ENCODE measurements at places on chromosomes 12 and 14. TPM values are rescaled to one million over a fixed set of nuclear protein-coding genes. Genes with fewer than 3 reads are reported as not detected.

DNA sequence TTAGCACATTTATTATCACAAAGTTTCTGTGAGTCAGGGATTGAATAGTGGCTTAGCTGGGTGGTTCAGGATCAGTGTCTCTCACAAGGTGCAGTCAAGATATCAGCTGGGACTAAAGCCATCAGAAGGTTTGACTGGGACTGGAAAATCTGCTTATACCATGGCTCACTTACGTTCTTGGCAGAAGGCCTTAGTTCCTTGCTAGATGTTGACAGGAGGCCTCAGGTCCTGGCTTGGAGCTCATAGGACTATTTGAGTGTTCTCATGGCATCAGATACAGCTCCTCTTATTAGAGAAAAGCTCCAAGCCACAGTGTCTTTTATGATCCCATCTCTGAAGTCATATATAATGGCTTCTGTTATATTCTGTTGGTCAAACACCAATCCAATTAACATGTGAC lies 127.3 kb downstream of the SLC6A15 start:
- no peaks in the 10 kb centered on the region for H3K27me3 ChIP-seq
- H3K27ac ChIP-seq: no peak overlapping the region
- H3K4me1 ChIP-seq: no peaks in the 10 kb centered on the region
- no peak for DNase-seq
- no peaks in the 10 kb centered on the region for H3K36me3 ChIP-seq

- H3K4me1 ChIP-seq: peaks cover 13% of the 10 kb centered on the region
- no peaks in the 10 kb centered on the region for H3K36me3 ChIP-seq
- H3K4me3 ChIP-seq: peak overlapping the region; percentile 56
These were observed 224.6 kb upstream of the CRY1 start for GRCh38 chr12:107317751-107318555.

- no peaks in the 10 kb centered on the region for H3K36me3 ChIP-seq
- no peak overlapping the region for H3K4me3 ChIP-seq
- no peak overlapping the region for H3K27ac ChIP-seq
- DNase-seq: no peak
- H3K27me3 ChIP-seq: no peaks in the 10 kb centered on the region
- H3K4me1 ChIP-seq: peaks cover 33% of the 10 kb centered on the region
These were observed 98.8 kb downstream of the SLC25A47 start for GRCh38 chr14:100421756-100422470.

DNA sequence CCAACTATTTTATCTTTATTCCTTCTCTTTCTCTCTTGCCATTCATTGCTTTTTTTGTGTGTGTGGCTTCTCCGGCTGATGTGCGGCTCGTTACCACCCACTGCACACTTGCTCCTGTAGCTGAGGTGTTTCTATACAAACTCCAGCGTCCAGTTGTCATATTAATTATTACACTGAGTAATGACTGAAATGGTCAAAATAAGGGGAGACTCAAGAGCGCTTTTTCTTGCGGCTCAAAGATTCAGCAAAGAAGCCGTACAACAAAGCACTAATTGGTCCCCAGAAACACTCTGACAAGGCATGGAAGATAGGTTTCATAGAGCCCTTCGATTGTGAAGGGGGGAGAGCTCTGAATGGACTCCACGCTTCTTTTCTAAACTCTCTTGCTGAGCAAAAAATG lies 5.6 kb upstream of the ASCL1 start:
- DNase-seq: no peak
- H3K4me3 ChIP-seq: no peak overlapping the region
- H3K27me3 ChIP-seq: peaks cover 68% of the 10 kb centered on the region

DNA sequence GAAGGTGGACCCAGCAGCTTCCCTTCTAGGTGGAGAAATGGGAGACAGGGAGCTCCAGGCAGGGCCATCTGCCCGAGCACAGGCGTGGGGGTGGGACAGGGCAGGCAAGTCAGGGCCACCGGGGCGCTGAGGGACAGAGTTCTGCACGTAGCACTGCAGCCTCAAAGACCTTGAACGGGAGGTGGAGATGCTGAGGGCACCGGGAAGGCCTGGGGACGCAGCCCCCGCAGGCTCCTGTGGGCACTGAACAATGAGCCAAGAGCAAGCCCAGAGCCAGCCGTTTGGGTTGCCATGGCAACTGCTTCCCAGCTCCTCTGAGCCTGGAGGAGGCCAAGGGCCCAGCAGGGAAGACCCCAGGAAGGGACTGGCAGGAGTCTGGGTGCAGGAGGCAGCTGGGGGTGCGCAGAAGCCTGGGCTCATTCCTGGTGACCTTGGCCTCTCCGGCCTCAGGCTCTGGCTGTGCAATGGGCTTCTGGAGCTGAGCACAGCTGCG lies 3.4 kb downstream of the LBHD2 start:
- no peak overlapping the region for H3K4me3 ChIP-seq
- H3K27ac ChIP-seq: no peak overlapping the region
- no peak for DNase-seq

GRCh38 chr12:80268924-80269749 lies 169.8 kb downstream of the OTOGL start:
- peak overlapping the region; percentile 58 for H3K27ac ChIP-seq
- H3K36me3 ChIP-seq: no peaks in the 10 kb centered on the region
- no peak overlapping the region for H3K4me3 ChIP-seq
- no peaks in the 10 kb centered on the region for H3K27me3 ChIP-seq
- H3K4me1 ChIP-seq: peaks cover 16% of the 10 kb centered on the region

GRCh38 chr14:34201909-34202637 lies 251.2 kb upstream of the EGLN3 start:
- no peak overlapping the region for H3K4me3 ChIP-seq
- no peaks in the 10 kb centered on the region for H3K36me3 ChIP-seq
- H3K4me1 ChIP-seq: peaks cover 12% of the 10 kb centered on the region
- no peak for DNase-seq

DNA sequence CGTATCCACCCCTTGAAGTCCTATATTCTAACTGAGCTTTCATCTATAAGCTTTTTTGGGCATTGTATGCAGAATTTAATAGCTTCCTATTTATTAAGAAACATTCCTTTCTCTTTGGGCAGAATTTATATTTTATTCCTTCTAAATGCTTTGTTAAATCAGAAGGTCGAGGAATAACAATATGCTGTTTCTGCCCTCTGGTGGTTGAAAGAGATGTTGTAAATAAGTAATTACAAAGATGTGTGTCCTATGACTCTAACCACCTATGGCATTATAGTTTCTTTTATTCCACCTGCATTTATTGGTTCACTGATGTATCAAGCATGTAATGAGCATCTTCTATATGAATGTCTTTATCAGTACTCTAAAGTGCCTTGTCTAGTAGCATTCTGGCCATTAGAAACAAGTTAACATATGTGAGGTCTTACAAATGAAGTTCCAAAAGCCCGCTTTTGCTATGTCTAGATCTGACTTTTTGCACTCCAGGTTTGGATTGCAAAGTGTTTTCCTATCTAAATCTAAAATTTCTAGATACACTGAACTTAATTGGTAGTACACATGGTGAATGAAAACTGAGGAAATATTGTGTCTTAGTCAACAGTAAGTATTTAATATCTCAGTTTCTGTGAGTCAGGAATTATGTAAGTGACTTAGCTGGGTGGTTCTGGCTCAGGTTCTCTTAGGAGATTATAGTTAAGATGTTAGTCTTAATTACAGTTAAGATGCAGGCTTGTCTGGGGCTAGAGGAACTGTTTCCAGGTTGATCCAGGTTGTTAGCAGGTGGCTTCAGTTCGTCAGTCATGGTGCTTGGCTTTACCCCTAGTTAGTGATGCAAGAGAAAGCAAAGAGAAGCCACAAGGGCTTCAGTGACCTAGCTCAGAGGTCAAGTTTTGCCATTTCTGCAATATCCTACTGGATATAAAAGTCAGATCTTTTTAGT lies 57.5 kb downstream of the PLEKHA5 start:
- peak overlapping the region; percentile 24 for H3K27ac ChIP-seq
- no peaks in the 10 kb centered on the region for H3K27me3 ChIP-seq
- peaks cover 13% of the 10 kb centered on the region for H3K4me1 ChIP-seq
- DNase-seq: no peak

DNA sequence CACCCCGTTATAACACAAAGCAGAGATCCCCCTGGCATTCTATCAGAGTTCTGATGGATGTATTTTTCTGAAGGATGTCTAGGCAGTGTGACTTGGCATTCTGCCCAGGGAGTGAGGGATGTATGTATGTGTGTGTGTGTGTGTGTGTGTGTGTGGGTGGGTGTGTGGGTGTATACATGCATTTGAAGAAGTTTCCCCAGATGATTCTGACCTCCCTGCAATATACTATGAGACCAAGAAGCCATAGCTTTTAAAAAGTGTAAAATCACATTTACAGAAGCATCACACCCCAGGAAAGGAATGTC lies 59.7 kb upstream of the NAP1L1 start:
- no peak overlapping the region for H3K27ac ChIP-seq
- no peaks in the 10 kb centered on the region for H3K4me1 ChIP-seq
- DNase-seq: no peak
- no peaks in the 10 kb centered on the region for H3K27me3 ChIP-seq
- no peak overlapping the region for H3K4me3 ChIP-seq
- no peaks in the 10 kb centered on the region for H3K36me3 ChIP-seq

- H3K36me3 ChIP-seq: no peaks in the 10 kb centered on the region
- no peak overlapping the region for H3K4me3 ChIP-seq
- H3K27me3 ChIP-seq: no peaks in the 10 kb centered on the region
- no peak overlapping the region for H3K27ac ChIP-seq
- H3K4me1 ChIP-seq: no peaks in the 10 kb centered on the region
- DNase-seq: no peak
These were observed 180.6 kb downstream of the LRRK2 start for GRCh38 chr12:40405419-40405818.

DNA sequence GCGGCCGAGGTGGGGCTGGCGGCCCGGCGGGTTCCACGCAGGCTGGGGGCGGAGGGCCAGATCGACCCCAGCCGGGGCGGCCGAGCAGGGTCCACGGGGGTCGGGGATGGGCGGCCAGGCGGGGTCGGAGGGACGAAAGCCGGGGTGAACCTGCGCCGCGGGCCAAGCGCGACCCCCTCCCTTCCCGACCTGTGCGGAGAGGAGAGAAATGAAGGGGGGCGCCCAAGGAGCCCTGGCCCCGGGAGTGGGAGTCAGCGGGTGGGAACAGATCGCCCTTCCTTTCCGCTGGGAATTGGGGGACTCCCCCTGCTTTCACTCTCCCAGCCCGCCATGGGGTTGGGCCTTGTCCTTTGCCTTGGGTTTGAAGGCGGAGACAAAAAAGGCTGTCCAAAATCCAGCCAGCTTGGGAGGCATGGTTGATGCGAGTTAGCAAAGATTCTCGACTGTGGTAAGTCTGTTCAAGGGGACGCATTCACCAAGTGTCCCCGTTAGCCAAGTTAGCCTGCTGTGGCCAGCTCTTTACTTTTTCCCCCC lies 559 bp upstream of the CKAP4 start:
- peak overlapping the region; percentile 84 for H3K27ac ChIP-seq
- peaks cover 5% of the 10 kb centered on the region for H3K36me3 ChIP-seq
- peak overlapping the region; percentile 93 for H3K4me3 ChIP-seq
- no peak for DNase-seq
- peaks cover 22% of the 10 kb centered on the region for H3K4me1 ChIP-seq
- H3K27me3 ChIP-seq: no peaks in the 10 kb centered on the region

DNA sequence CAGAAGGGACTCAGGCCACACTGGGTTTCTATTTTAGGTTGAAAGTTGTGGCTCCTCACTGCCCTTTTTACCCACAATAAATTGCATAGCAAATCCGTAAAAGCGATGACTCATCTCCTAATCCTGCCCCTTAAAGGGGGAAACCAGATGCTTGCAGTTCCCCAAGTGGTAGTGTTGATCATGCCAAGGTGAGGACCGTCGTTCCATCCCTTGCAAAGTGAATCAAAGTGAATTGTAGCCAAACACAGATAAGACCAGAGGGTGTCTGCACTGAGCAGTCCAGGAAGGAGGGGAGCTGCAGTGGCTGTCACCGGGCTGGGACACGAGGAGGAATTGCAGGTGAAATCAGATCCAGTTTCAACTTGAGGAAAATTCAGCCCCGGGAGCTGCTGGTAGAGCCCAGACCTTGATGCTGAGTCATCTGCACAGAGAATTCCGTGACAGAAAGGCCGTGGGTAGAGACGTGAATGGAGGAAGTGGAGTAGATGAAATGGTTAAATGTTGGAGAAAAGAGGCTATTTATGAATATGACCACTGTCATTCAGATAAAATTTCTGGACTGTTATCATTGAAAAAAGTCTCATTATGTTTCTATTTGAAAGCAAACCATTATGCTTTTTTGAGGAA lies 44.2 kb upstream of the MMP17 start:
- peak overlapping the region; percentile 80 for H3K27ac ChIP-seq
- H3K27me3 ChIP-seq: no peaks in the 10 kb centered on the region
- DNase-seq: peak; percentile 5
- no peak overlapping the region for H3K4me3 ChIP-seq

DNA sequence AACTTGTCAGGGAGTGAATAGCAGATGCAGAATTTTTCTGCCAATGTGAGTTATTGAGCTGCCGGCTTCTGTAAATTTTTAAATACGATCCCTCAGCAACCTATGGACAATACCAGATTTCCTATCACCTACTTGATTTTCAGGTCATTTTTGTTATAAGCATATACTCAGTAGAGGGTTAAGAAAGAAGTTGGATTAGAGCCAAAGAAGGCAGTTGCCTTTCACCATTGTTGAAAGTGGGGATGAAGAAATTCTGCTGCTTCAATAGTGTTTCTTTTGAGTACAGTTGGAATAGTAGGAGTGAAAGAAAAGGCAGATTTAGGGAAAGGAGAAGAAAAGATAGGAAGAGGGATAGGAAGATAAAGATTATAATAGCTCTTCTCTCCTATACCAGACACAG lies 197.1 kb downstream of the ATP23 start:
- H3K4me1 ChIP-seq: no peaks in the 10 kb centered on the region
- no peaks in the 10 kb centered on the region for H3K27me3 ChIP-seq
- no peak for DNase-seq
- no peaks in the 10 kb centered on the region for H3K36me3 ChIP-seq

- H3K4me3 ChIP-seq: no peak overlapping the region
- H3K27me3 ChIP-seq: no peaks in the 10 kb centered on the region
- no peak overlapping the region for H3K27ac ChIP-seq
- H3K36me3 ChIP-seq: no peaks in the 10 kb centered on the region
- no peak for DNase-seq
- peaks cover 8% of the 10 kb centered on the region for H3K4me1 ChIP-seq
These were observed 77.6 kb downstream of the SCAF11 start for GRCh38 chr12:45912774-45913173.

DNA sequence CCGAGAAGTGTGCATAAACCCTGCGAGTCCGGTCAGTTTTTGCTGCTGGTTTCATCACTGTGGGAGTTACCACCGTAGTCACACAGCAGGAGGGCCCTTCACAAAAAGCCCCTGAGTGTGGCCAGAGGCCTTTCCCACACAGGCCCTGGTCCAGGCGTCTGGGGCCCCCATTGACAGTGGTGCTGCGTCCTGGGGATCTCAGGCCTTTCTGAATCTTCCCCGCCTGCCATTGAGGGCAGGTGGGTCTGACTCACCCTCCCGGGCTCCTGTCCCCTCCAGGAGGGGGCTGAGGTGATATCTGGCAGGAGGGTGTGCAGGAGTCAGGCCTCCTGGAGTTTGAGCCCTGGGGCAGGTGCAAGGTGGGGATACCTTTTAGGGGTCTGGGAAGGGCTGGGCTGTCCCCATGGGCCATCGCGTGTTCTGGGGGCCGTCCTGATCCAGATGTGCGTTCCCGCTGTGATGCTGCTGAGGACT lies 358.5 kb downstream of the TMEM121 start:
- no peaks in the 10 kb centered on the region for H3K27me3 ChIP-seq
- DNase-seq: no peak
- H3K36me3 ChIP-seq: no peaks in the 10 kb centered on the region
- H3K4me3 ChIP-seq: no peak overlapping the region
- no peak overlapping the region for H3K27ac ChIP-seq

Gene SMARCC2
- 23.3 TPM for polyA plus RNA-seq

Gene AQP2
- not detected for polyA plus RNA-seq

Gene CLSTN3
- polyA plus RNA-seq: 21.6 TPM

Gene PKP2
- 55.5 TPM for polyA plus RNA-seq

All from keratinocyte (primary cell).